ENCODE measurements at places on chromosomes 6 and 20.

- no peak for DNase-seq
These were observed 52.9 kb upstream of the HDDC2 start for GRCh38 chr6:125354649-125355048.

- no peak for DNase-seq
These were observed 3.9 kb downstream of the CD109 start for GRCh38 chr6:73699676-73700459.

DNA sequence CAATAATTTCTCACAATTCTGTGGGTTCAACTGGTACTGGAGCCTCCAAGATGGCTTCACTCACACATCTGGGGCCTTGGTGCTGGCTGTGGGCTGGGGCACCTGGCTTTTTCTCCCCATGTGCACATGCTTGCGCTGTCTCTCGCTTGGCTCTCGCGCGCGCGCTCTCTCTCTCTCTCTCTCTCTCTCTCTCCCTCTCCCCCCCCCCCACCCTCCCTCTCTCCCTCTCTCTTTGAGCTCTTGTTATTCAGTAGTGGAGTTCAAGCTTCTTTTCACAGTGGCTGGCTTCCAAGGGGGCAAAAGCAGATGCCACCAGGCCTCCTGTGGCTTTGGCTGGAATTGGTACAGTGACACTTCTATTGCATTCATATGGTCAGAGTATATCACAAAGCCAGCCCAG lies 10.8 kb upstream of the TBCC start:
- no peak for DNase-seq

GRCh38 chr6:164322533-164322932 lies 908.0 kb downstream of the QKI start:
- DNase-seq: no peak

GRCh38 chr20:34070859-34071258 lies 41.2 kb downstream of the EIF2S2 start:
- no peak for DNase-seq

GRCh38 chr6:135137826-135138225 lies 43.3 kb upstream of the MYB start:
- no peak for DNase-seq

DNA sequence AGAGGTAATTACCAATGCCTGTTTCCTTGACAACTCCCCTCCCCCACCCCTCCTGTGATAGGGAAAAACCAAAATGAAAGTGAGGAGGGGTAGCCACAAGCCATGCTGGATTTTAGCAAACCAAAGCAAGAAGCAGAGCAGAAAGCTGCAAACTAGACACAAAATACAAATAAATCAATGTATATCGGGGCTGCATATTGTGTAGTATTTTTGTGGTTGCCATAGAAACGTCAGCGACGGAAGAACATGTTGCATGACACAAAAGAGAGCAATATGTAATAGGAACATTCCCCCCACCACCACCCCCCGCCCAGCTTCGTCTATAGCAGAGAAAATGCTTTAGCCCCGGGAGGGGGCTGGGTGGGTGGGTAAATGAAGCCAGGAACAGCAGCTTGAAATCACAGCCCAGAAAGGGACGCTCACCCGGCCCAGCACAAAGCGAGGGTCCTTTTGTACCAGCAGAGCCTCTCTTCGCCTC lies 548 bp downstream of the AGPAT4 start:
- no peak for DNase-seq

GRCh38 chr6:129492260-129492659 lies 217.7 kb downstream of the ARHGAP18 start:
- DNase-seq: no peak

- no peak for DNase-seq
These were observed 9.7 kb downstream of the BTN3A1 start for GRCh38 chr6:26411751-26412150.

DNA sequence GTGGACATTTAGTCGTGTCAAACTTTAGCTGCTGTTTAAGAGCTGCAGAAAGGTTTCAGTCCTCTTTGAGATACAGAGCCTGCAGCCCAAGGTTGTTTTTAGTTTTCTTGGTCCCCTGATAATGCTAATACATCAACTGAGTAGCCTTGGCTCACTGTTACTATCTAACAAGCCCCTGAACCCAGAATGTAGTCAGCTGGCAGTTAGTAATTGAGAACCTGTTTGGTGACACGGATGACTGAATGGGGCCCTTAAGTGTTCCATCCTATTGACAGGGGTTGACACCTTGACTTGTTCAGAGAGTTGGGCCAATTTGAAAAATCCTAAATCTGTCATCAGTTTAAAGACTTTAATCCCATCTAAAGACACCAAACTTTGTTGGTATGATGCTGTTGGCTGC lies 2.8 kb downstream of the RTN4IP1 start:
- DNase-seq: no peak

DNA sequence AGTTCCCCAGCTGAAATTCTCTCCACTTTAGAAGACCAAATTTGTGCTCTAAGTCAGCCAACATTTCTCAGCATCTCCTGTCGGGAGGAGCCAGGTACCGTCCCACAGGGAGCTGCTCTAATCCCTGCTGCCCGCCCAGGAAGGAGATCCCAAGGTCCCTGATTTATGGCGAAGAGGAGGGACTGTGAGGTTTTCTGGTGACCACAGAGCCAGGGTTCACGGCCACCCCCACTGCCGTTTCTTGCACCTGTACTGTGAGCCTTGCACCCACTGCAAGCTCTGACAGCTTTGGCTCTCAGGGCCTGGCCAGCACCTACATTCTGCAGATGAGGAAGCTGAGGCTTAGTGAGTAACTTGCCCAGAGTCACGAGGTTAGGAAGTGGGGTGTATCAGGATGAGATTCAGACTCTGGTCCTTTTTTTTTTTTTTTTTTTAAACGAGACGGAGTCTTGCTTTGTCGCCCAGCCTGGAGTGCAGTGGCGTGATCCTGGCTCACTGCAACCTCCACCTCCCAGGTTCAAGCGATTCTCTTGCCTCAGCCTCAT lies 34.9 kb downstream of the FOXC1 start:
- DNase-seq: no peak

DNA sequence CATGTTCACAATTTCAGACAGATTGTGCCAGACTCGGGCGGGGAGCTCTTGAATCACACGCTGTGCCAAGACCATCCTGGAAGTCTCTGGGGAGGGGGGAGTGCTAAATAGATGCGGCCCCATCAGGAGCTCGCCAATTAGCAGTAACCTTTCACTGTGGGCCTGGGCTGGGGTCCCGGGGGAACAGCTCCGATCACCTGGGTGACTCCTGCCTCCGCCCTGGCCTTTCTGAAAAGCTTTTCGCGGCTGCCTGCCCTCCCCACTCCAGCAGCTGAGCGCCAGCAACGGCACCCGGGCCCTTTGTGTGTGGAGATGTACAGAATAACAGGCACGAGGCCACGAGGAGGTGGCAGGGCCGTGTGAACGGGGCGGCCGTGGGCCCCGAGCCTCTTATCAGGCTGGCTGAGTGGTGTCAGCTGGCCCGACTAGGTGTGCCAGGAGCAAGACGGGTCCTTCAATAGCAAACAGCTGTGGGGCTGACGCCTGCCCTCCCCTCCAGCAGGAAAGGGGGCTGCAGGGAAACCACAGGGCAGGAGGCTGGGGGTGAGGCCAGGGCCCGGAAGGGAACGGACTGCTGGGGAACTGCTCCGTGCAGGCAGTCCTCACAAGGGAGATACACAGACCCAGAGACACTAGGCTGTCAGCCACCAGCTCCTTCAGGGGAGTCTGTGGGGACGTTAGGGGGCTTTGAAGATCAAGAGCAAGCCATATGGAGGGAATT lies 56.8 kb downstream of the NOL4L start:
- no peak for DNase-seq

- DNase-seq: no peak
These were observed 3.6 kb upstream of the CCN2 start for GRCh38 chr6:131954775-131955107.

DNA sequence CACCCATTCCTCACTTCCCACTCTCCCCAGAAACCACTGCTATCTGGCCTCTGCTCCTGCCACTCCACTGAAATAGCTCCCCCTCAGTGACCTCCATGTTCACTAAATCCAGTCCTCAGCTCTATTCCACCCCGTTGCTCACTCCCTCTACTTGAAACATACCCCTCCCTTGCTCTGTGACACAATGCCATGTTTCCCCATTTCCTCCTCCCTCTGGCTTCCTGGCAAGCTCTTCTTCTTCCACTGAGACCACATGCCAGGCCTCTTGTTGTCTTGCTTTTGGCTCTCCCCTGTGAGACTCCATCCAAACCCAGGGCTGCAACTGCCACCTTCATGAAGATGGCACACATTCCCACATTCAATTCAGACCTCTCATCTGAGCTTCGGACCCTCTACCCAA lies 13.9 kb downstream of the TMEM151B start:
- no peak for DNase-seq

- no peak for DNase-seq
These were observed 115.2 kb upstream of the BCLAF1 start for GRCh38 chr6:136404627-136405419.

DNA sequence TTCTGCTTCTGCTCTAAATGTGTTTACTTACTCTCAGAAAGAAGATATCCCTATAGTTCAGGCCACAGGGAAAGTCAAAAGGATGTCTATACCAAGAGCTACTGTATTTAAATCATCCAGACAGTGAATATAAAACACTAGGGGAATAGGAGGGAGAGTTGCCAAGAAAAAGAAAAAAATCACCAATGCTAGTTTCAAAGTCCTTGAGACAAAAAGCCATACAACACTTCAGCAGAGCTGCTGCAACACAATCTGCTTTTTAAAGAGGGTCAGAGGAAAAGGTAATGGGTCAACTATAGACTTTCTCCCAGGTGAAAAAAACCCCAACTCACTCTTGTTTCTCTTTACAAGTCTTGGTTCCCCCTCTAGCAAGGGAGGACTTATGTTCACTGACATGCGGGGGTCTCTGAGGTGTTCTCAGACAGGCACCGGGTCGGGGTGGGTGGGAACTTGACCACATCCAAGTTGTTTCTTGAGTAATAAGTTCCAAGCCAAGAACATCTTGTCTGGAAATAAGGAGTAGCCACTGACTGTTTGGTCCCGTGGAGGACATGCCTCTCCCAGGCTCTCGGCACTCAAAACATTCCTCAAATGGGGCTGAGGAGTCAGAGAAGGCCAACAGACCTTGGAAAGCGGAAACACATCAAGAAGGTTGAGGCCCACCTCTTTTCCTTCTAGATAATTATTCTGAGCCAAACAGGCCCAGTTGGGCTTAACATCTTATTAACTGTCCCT lies 47.7 kb downstream of the GJA10 start:
- DNase-seq: no peak

All from activated CD4-positive, CD25-positive, alpha-beta regulatory T cell treated with anti-CD3 and anti-CD28 coated beads, Interleukin-2, amount 50 U/mL, for 16 hours (primary cell).